ENCODE measurements at places on chromosomes 11 and 22. TPM values are rescaled to one million over a fixed set of nuclear protein-coding genes. Genes with fewer than 3 reads are reported as not detected.

The SLC22A6 gene
- not detected for total RNA-seq

The CAPN1 gene
- total RNA-seq: 316 TPM

The KRTAP5-5 gene
- total RNA-seq: 0.43 TPM

The PDE3B gene
- 32.9 TPM for total RNA-seq

The FAM181B gene
- total RNA-seq: 0.61 TPM

The KRTAP5-2 gene
- total RNA-seq: not detected

The MMP12 gene
- 3.5 TPM for total RNA-seq
